D341Med (cell line): ENCODE measurements at places on chromosomes 16 and 17.

DNA sequence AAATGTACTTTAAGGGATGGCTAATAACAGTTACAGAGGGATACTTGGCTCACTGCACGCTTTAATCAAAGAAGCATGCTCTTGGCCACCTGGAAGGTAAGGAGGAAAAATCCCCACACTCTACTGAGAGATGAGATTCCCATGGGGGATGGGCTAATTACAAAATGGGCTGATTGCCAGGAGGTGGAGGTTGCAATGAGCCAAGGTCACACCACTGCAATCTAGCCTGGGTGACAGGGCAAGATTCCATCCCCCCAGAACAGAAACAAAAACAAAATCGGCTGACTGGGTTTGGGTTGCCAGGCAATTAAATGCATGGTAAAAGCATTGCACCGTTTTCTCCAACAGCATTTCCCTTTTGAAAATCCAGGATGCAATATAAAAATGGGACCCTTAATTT, 18.0 kb downstream of the N4BP1 start:
- DNase-seq = no peak

- DNase-seq = no peak
Measured at GRCh38 chr16:9484426-9484825, 393.0 kb downstream of the HAPSTR1 start.

- DNase-seq = no peak
Measured at GRCh38 chr16:57133886-57134285, 41.5 kb downstream of the CPNE2 start.

DNA sequence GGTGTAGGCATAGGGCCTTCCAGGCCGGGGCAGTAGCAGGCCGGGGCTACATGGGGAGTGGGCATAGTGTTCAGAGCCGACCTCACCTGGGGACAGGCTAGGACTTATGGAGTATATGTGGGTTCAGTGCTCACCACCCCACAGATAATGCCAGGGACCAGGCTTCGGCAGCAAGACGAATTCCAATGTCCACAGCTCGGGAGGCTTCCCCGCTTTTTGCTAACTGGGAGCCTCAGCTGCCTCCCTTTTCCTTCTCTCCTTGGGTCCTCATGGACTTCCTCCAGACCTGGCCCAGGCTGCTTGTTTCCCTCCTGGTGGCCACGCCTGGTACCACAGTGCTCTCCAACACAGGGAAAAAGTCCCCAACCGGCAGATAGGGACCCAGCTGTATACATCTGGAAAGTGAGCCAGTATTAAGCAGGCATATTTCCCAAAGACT, 20.1 kb upstream of the SLC46A1 start:
- peak; percentile 51 for DNase-seq

GRCh38 chr16:31344712-31345111, 10.3 kb upstream of the ITGAX start:
- no peak for DNase-seq
